Body of pancreas (tissue), 4 donors: ENCODE measurements at places on chromosomes 11 and 22. TPM values are rescaled to one million over a fixed set of nuclear protein-coding genes. Genes with fewer than 3 reads are reported as not detected.

GRCh38 chr11:122791411-122791810, 46.9 kb upstream of the CRTAM start:
- no peak overlapping the region for H3K27ac ChIP-seq
- DNase-seq: no peak
- no peaks in the 10 kb centered on the region for H3K27me3 ChIP-seq
- H3K4me3 ChIP-seq: no peak overlapping the region
- no peaks in the 10 kb centered on the region for H3K4me1 ChIP-seq

FXYD2 gene
- 290 TPM for total RNA-seq

DNA sequence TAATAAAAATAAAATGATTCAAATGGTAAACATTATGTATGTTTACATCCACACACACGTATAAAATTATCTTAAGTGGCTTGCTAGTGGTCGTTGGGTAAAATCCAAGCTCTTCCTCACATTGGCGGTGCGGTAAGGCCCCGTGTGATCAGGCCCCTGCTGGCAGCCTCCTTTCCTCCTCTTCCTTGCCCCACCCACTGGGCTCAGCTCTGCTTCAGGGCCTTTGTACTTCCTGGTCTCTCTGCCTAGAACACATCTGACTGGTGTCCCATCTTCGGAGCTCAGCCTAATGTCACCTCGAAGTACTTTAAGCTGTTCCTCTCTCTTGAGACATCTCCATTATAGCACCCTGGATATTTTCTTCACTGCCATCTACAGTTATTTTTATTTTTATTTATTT, 52.8 kb downstream of the OSBP2 start:
- H3K4me1 ChIP-seq: no peaks in the 10 kb centered on the region
- DNase-seq: no peak
- H3K27me3 ChIP-seq: no peaks in the 10 kb centered on the region
- H3K4me3 ChIP-seq: no peak overlapping the region
- no peaks in the 10 kb centered on the region for H3K36me3 ChIP-seq

DNA sequence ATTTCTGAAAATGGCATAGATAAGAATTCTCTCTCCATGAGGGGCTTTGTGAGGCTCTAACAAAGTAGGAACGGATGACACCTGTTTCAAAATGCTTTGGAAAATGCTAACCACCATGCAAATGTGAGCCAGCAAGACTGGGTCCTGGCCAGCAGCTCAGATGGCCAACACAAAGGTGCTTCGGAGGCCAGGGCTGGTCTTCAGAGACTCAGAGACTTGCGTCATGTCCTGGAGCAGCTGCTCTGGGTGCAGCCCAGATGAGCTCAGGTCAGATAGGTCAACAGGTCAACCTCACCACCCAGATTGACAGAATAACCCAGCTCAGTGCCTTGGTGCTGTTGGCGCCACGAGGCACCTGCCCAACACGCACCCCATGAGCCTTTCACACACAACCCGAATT, 12.0 kb upstream of the TMEM121B start:
- no peak overlapping the region for H3K4me3 ChIP-seq
- no peaks in the 10 kb centered on the region for H3K4me1 ChIP-seq
- no peak for DNase-seq
- H3K27me3 ChIP-seq: no peaks in the 10 kb centered on the region
- H3K36me3 ChIP-seq: no peaks in the 10 kb centered on the region

DNA sequence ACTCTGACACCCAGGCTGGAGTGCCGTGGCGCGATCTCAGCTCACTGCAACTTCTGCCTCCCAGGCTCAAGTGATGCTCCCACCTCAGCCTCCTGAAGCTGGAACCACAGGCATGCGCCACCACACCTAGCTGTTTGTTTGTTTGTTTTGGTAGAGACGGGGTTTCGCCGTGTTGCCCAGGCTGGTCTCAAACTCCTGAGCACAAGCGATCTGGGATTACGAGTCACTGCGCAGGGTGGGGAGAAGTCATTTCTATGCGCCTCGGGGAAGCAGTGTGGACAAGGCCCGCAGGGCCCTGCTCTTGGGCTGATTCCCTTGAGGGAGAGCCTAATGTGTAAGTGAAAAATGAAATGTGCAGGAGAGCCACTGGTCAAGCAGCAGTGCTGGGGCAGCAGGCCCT, 19.6 kb upstream of the SEPTIN5 start:
- no peaks in the 10 kb centered on the region for H3K27me3 ChIP-seq
- no peak overlapping the region for H3K4me3 ChIP-seq
- no peaks in the 10 kb centered on the region for H3K4me1 ChIP-seq
- no peaks in the 10 kb centered on the region for H3K36me3 ChIP-seq

DNA sequence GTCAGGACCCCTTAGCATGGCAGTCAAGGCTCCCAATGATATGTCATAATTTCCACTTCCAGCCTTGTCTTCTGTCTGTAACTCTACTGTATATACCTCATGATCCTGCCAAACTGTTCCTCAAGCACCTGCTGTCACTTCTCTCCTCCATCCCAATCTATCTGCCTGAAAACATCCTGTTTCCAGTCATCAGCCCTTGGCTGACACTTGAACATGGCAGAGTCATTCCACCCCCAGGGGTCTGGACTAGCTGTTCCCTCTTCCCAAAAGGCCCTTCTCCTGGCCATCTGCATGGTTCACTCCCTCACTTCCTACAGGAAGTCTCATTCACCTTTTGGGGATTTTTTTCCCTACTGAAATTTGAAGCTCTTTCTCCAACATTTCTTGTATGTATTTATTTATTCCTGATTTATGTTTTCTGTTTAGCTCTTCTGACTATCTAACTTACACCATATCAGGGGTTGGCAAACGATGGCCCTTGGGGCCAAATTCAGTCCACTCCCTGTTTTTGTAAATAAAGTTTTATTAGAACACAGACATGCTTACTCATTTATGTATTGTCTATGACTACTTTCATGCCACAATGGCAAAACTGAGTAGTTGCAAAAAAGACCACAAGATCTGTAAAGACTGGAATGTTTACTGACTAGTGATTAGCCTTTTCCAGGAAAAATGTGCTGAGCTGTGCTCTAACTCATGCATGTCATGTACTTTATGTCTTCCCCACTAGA, 278.4 kb downstream of the KIRREL3 start:
- no peak overlapping the region for H3K4me3 ChIP-seq
- no peaks in the 10 kb centered on the region for H3K36me3 ChIP-seq
- H3K27ac ChIP-seq: no peak overlapping the region

DNA sequence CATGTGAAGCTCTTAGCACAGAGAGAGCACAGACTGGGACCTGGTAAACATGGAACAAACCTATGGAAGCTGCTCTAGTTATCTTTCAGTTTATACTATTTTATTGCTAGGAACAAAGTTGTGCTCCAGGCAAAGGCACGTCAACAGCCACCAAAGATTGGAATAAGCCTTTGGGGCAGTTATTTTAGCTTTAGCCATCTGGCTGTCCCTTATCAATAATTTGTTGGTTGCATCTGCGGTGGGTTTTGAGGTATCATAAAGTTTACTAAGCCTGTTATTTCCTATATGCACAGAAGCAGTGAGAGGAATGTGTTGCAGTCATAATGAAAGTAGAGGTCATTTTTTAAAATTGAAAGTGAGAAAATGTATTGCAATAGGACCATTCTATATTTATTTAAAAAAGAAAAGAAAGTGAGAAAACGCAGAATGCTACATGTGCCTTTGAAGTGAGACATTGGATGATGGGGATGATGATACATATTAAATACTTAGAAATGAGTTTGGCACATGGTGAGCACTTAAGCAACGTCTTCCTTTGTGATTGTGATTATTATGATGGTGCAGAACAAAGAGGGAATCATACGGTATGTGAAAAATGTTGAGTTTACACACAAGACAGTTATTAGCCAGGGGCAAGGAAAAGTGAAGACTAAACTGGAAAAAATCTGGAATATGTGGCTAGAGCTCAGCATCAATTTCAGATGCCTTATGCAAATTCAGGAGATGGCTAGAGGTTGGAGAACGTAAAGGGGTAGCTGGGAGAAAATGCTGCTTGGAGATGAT, 58.3 kb downstream of the PRR5L start:
- H3K4me1 ChIP-seq: no peaks in the 10 kb centered on the region
- no peak for DNase-seq
- H3K27ac ChIP-seq: no peak overlapping the region
- H3K27me3 ChIP-seq: no peaks in the 10 kb centered on the region

CDC45 gene
- total RNA-seq: not detected
